ENCODE measurements at places on chromosomes 7 and 10.

DNA sequence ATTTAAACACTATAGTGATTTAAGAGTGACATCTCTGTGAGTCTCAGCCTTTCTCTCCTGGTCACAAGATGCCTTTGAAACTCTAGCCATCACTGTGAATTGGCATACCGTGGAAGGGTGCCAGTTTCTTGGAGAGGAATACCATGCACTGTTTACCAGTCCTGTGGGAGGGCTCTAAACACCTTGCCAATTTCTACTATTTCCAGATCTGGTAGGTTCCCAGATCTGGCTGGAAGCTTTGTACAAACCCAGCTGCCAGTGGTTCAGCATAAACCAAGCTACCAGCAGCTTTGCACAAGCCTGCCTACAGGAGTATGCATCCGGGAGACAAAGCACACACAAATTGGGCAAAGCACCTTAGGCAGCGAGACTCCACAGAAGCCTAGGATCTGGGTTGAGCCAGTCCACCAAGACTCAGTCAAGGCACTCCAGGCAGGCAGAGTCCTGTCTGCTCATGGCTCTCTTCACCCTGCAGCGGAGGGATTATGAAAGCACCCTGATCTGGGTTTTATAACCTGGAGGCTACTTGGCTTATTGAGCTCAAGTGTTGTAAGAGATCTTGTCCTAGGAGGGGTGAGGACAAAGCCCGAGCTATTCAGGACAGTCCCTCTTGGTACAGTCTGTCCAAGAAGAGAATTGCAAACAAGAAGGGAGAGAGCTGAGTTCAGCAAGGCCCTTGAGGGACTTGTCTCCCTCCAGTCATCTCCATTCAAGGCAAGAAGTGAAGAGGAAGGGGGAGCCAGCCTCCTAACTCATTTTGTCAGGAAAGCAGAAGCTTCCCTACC, 23.6 kb downstream of the MCM10 start:
- DNase-seq, result no peak

- no peak for DNase-seq
Observed at GRCh38 chr10:72875250-72876055, 18.1 kb upstream of the OIT3 start.

DNA sequence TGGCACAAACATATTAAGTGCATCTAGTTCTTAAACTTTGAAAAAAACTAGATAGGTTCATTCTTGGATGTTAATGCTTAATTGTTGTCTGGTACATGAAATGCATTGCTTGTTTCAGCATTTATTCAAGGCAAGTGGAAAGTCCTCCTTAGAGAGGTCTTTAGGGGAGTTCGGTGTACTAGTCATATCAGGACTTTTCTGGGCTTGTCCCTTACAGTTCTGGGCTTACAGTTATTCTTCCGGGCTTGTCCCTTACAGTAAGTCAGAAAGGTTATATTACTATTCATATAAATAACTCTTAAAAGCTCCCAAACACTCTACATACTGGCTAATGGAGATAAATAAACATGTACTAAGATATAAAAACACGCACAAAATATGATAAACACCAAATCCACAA, 61.6 kb upstream of the MRLN start:
- no peak for DNase-seq

DNA sequence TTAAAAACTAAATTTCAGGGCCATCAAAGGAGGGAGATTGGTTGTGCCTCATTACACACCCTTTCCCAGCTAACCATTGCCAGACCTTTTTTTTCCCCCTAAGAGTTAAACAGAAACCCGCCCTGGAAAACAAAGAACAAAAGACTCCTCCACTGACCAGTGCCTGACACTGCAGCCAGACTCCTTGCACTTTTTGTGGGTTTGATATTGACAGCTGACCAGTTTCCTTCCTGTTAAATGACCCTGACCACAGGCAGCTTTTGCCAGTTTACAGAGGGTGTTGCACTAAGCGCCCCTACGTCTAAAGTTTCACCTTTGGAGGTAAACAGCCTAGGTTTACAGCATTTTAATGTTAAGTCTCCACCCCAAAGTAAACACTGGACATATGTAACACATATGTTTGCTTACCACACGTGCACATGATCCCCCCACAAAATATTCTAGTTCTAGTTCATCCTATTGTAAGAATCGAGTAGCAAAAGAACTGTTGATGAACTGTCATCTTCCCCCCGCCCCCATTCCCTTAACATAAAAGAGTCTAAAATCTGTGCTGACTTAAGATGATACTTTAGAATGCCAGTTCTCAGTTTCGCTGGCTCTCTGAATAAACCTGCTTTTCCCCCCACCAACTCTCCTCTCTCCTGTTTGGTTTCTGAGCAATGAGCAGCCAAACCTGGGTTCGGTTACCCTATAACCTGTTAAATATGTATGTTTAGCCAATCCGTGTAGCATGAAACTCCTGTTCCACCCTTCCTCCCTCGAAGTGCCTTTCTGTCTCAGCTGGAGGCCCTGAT, 38.0 kb downstream of the FOXI2 start:
- DNase-seq, result no peak

DNA sequence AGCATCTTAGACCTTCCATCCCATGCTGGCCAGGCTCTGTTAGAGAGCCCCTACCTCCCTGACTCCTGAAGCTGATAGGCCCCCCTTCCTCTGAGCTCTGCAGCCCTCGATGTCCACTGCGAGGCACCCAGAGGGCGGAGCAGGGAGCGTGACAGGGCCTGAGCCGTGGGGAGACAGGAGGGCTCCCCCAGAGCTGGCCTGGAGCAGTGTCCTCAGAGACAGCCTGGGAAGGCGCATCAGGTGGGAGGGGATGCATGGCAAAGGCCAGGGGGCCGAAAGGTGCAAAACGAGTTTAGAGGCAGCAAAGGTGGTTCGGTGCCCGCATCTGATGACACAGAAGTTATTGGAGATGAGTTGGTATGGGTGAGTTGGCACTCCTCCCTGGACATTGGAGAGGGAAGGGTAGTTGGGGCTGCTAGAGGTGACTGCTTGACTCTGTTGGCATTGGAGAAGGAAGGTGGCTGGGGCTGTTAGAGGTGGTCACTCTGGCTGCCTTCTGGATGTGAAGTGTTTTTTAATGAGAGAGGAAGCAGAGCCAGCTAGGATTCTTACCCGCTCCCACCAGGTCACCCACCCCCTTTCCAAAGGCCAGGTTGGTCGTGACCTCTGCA, 53.1 kb downstream of the PRF1 start:
- DNase-seq, result no peak

DNA sequence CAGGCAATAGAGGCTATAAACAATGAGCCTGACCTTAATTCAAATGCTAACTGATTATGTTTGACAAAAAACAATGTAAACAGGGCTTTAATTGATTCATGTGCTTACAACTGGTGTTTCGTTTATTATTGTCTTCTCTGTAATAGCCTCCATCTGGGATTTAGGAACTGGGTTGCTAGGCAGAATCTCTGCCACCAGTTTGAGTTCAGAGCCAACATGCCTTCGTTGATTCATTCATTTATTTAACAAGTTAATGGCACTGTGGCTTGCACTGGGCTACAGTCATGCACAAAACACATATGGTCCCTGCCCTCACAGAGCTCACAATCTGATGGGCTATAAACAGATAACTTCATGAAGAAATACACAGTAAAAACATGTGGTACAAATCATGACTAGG, 19.6 kb upstream of the CDHR3 start:
- DNase-seq, result no peak

DNA sequence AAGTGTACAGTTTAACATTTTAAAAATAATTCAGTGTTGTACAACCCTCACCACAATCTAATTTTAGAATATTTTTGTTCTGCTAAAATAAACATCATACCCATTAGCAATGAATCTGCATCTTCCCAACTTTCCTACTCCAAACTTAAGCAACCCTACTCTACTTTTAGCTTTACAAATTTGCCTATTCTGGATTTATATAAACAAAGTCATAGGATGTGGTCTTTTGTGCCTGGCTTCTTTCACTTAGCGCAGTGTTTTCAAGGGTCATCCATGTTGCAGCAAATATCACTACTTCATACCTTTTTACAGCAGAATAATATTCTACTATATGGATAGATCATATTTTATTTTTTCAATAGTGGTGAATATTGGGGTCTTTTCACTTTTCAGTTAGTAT, 18.9 kb downstream of the CALML3 start:
- DNase-seq, result no peak

DNA sequence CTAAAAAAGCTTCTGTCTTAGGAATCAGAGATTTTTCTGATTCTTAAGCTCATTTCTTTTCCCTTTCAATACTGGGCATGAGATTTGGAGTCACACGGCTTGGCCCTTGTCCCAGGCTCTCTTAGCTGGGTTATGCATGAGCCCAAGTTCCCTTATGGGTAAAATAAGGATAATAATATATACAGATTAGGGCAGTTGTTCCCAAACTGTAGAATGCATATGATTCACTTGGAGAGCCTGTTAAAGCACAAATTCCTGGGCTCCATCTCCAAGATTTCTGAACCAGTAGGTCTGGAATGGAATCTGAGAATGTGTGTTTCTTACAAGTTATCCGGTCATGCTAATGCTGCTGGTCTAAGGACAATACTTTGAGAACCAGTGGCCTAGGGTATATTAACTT, 154.0 kb downstream of the REEP3 start:
- DNase-seq, result no peak

DNA sequence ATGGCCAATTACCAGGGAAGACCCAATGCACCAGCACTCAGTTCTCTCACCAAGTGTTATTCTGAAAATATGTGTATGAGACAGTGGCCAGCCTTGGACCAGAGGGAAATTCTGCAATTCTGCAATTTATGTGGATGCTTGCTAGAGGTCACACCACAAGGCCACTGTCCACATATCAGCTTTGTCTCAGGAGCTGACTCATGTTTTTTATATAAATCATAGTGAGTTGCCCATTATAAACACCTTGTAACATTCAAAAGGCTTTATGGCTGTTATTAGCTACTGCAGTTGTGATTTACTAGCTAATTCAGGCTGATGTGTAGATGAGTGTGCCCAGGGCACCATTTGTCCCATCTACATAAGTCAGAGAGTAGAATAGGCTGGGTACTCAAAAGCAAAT, 649.0 kb downstream of the LRMDA start:
- no peak for DNase-seq

DNA sequence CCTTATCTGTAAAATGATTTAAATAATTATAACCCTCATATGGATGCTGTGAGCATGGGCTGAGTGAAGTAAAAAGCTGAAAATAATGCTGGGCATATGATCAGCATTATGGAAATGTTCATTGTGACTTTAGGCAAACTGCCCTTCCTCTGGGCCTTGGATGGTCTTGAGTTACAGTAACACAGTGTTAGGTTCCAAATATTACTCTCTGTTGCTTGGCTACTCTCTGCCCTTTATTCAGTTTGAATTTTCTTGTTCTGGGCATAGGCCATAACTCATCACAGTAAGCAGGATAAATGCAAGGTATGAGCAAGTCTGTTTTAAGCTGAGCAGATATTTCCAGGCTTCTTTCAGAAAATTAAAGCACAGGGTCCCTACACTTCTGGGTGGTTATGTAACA, 868.0 kb downstream of the KCNMA1 start:
- DNase-seq, result no peak

DNA sequence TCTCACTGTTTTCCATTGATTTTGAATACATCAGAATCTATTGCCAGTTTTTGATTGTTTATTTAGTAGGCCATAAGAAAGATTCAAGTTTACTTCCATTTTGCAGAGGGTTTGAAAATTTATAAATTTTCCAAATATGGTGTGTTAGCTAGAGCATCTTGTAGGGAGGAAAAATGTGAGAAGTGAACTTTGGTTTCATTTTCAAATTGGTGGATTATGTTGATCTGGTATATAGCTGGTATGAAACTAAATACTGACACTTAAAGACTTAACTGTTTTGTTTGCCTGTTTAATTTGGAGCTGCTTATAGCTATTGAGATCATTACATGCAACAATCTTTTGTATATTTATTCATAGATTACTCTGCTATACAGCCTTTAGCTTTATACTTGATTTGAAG, 108.1 kb downstream of the ADAM22 start:
- DNase-seq, result no peak

DNA sequence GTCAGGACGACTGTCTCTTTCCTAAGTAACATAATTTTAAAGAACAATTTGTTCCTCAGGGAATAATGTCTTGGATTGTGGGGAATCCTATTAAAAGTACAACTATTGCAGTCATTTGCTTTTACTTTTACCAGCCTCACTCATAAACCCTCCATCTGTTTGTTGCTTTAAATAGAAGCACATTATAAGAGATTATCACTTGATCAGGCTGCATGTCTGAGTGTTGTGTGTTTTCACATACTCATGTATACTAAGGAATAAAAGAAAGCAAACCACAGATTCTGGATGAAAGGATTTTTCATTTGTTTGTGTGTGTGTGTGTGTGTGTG, 1077.8 kb downstream of the KCNMA1 start:
- DNase-seq, result no peak

GRCh38 chr7:101681170-101682007, 52.3 kb upstream of the MYL10 start:
- DNase-seq, result no peak

DNA sequence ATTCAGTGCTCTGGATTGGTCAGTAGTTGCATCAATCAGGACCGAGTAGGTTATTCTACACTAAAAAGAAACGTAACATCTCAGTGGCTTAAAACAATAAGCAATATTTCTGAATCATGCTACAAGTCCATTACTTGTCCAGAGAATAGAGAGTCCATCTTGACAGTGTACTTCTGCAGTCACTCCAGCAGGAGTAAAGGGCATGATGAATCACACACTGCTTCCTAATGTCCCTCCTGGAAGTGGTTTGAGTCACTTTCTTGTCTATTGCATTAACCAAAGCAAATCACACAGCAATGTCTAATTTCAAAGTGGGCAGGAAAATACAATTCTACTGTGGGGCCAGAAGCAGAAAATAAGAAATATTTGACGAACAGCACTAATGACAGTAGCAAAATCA, 124.8 kb downstream of the TSPAN12 start:
- no peak for DNase-seq

- no peak for DNase-seq
Observed at GRCh38 chr7:10412422-10413019, 561.2 kb upstream of the PHF14 start.

DNA sequence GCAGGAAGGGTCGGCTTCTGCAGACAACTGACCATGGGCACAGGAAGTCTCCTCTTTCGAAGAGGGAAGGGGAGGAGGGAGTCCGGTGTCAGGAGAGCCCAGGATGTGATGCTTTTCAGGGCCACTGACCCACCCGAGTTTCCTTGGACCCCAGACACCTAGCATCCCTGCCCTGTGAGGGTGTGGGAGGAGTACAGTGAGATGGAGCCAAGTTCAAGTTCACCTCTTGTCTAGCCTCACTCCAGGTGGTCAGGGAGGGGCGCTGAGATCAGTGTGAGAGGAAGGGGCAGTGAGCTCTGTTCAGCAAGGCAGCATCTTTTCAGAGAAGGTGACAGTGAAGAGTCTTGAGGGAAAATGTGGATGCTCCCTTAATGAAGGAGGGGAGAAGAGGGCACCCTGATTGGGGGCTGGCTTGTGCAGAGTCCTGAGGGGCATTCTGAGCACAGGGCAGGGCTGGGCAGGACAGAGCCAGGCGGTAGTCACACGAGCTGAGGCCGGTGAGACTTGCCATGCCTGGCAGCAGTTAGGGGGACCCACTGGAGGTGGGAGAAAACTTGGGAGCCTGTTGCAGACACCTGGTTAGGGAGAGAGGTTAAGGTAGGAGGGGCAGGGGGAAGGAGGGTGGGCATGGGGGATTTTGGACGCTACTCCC, 49.7 kb downstream of the ADCY1 start:
- DNase-seq, result no peak
